ENCODE measurements at places on chromosomes 2 and 18. TPM values are rescaled to one million over a fixed set of nuclear protein-coding genes. Genes with fewer than 3 reads are reported as not detected.

DNA sequence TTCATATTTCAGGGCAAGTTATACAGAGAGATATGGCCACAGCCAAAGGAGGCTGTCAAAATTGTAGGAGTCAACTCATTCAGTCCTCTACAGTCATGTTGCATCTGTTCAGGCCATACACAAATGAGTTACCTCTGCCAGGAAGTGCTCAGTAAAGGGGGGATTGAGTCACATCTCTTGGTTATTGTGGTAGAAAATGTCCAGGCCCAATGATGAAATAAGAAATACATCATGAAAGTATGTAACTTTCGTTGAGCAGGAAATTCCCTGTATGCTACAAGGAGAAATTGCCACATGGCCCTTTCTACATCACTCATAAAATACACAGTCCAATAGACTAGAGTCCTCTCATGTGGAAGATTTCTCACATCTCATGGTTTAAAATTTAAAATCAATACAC lies 103.9 kb upstream of the COL3A1 start:
- no peak for DNase-seq

DNA sequence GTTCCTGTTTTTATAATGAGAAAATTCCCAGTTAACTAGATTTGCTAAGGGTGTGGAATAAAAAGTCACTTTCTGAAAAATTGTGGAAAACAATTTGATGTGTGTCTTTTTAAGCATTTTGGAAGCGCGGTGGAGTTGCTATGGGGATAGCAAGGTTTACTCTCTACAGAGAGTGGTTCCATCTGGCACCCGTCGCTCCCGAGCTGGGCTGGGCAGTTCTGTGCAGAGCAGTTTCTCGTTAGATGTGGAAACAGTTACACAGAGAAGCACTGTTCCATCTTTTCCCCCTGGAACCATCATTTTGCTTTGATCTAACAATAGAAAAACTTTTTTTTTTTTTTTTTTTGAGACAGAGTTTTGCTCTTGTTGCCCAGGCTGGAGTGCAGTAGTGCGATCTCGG lies 17.4 kb downstream of the LDLRAD4 start:
- no peak for DNase-seq

DNA sequence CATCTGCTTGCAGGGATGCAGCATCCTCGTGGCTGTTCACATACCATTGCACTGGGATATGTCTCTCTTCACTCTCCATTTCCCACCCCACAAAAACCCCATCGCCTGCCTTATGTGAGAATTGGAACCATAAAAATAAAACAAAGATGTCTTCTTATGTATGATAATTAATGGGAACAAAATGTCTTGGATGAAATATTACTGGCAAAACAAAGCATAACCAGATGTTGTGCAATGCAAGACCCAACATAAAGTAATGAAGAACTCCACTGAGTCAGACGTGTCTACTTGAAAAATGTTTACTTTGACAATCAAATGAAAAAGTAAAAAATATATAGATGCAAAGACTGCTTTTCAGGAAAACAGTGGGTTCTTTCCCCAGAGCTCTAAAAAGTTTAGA lies 611.3 kb upstream of the SYT4 start:
- no peak for DNase-seq

- no peak for DNase-seq
These were observed 34.6 kb downstream of the USP40 start for GRCh38 chr2:233531955-233532354.

GRCh38 chr2:62785216-62785615 lies 79.7 kb downstream of the EHBP1 start:
- DNase-seq = no peak

GRCh38 chr2:181152226-181152625 lies 171.8 kb downstream of the UBE2E3 start:
- DNase-seq = no peak

The EVX2 gene
- not detected for total RNA-seq

Data from upper lobe of left lung (tissue), 6 donors.